ENCODE measurements at places on chromosomes 13 and 19.

GRCh38 chr13:23859455-23859854 is 29.7 kb downstream of the MIPEP start:
- DNase-seq = no peak

DNA sequence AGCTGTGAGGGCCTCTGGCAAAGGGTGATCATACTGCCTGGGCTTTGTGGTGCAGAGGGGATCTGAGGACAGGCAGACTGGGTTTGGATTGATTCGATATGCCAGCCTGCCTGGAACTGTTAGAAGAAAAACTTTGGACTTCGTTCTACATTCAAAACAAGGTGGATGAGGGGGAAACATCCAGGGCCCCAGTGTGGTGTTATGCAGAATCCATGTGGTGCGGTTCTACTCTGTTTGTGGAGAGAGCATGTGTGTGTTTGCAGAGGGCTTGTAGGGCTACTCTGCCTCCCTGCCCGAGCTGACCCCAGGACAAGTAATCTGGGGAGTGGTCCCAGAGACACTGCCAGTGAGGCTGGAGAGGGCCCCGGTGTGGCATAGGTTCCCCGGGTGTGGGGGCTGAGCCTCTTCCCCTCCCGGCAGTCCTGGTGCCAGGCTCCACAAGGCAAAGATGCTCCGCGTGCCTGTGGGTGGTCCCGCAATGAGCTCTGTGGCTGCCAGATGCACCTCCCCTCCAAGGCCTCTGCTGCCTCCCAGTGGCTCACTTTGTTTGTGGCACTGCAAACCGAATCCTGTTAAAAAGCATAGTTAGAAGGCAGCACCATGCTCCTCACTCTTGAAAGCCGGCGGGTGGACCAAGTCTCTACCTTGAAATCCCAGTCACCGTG is 22.3 kb upstream of the TFDP1 start:
- DNase-seq = peak; percentile 61

DNA sequence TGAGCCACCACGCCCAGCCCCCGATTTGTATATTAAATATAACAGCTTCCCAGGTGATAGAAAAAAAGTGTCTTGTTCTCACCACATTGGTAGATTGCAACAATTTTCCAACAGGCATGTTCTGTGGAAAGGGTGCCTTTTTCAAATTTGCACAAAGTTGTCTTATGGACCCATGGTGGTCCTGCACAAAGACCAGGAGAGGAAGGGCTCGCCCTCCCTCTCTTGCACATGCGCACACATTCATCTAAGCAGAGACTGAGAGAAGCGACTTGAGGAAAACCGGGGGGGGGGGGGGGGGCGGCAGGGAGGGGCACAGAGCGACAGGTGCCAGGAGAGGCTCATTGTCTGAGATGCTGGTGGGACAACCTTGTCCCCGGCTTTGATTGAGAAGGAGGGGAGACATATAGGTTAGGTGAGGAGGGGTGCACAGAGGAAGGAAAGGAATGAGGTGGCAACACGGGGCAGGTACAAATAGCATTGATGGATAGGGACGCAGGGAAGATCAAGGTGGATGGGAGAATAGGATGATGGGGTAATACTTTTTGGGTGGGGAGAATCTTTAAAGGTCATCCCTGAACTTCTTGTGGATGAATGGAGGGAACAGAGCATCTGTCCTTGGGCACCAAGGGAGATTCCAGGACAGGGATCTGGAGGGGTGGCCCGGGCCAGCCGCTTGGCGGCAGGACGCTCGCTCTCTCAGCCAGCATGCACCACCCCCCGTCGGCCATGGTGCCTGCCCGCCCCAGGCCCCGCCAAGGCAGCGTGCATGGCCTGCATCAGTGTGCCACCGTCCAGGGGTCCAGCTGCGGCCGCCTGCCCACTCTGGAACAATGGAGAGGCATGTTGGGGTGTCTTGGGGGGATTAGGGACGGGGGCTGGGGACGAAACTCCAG is 76.0 kb downstream of the IER2 start:
- no peak for DNase-seq

GRCh38 chr13:97757807-97758206 is 195.7 kb upstream of the IPO5 start:
- no peak for DNase-seq

- DNase-seq = peak; percentile 94
Measured at GRCh38 chr13:35768073-35768472, 291.6 kb upstream of the MAB21L1 start.

DNA sequence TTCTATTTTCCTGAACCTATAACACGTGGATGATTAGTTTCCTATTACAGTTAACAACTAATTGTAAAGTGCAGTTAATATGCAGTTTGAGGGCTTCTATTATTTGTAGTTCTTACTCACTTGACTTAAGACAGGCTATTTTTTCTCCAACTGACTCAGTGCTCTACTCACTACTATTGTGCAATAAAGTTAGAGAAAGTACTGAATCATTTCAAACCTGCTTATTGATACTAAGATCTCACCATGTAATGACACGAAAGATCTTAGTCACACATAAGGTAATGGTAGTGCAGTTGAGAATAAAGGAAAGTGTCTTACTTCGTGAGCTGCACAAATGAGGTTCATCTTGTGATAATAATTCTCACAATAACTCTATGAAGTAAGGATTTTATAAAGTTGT is 22.8 kb upstream of the ITM2B start:
- no peak for DNase-seq

DNA sequence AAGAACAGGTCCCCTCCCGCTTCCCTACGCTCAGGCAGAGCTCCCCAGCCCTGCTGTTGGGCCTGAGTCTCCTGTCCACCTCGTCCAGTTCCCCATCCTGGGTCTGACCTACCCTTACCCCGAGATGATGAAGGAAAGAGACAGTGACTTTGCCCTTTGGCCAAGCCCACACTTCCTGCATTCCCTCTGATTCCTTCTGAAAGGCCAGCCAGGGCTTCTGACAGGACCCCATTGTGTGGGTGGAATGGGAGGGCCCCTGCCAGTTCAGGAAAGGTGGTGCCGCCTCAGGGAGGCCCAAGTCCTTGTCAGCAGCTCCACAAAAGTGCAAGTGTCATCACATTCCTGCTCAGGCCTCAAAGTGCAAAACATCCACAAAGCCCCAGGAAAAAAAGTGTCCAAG is 177.8 kb downstream of the PAN3 start:
- DNase-seq = no peak

DNA sequence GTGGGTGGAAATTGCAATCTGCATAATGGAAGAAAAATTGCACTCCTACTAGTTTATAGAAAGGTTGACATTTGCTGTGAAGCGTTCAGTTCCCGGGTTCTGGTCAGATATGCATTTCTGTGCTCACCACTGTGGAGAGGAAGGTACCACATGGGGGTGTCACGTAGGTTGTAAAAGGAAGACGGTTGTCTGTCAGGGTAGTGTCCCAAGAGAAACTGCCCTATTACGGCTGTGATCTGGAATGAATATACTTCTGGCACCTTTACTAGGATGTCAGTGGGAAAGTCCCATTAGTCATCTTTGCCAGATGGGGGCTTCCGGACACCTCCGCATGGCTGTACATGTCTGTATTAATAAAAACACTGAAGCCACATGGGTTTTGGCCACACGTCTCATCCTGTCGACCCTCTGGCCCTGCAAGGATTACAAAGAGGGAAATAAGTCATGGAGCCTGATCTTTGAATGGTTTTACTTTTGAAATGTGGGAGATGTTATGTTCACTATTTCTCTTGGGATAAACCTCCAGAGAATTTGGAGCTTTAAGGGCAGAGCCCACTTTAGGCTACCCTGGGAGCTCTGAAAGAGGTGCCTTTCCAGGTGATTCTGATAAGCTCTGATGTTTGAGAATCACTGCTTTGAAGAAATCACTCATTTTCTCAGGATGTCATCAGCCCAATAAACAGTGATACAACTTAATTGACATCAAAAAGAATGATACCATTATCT is 133.9 kb downstream of the AKAP11 start:
- no peak for DNase-seq

GRCh38 chr13:100658363-100658762 is 16.2 kb downstream of the TMTC4 start:
- DNase-seq = no peak

DNA sequence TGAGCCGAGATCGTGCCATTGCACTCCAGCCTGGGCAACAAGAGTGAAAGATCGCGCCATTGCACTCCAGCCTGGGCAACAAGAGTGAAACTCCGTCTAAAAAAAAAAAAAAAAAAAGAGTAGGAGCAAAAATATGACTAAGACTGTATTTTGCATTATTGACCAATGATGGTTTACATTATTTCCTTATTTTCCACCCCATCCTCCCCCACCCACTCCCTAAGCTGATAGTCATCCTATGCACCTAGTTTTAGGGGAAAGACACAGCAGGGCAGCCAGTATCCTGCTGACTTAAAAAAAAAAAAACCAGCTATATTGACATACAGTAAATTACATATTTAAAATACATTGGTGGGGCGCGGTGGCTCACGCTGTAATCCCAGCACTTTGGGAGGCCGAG is 25.1 kb downstream of the VAV1 start:
- no peak for DNase-seq

DNA sequence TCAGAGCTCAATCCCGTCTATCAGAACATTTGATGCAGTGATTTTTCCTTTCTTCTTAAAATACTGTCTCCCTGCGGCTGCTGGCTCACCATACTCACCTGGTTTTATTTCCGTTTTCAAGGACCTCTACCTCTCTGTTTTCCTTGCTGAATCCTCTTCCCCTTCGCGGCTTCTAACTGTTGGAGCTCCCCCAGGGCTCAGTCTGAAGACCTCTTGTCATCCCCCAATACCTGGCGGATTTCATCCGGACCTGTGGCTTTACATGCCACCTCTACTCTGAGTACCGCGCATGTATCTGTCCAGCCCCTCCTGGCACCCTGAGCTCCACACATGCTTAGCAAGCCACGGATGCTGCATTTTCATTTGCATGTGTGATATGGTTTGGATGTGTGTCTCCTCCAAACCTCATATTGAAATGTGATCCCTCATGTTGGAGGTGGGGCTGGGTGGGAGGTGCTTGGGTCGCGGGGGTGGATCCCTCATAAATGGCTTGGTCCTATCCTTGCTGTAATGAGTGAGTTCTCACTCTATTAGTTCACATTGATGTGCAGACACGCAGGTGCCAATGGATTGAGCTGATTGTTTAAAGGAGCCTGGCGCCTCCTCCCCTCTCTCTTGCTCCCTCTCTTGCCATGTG is 106.2 kb upstream of the LSM14A start:
- DNase-seq = no peak

DNA sequence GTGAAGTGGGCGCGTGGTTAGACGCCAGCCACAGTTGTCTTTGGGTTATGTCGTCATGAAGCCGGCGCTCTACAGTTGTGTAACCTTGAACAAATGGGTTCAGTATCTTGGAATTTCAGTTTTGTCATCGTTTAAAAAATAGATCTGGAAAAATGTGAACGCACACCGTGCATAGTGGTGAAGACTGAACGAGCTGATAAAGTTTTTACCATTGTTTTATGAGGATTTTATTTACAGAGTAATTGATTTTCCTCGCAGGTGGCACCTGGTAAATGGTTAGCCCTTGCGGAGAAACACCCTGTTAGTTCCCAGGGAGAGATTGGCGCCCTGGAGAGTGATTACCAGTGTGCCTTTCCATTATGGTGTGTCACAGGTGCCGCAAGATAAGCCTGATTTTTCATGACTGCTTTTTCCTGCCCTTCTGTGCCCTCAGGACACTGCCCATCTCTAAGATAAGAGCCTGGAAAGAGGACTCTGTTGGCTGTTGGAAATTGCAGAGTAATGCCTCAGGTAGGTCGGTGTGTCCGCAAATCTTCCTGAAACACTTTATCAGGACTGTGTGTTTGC is 577 bp downstream of the ZNF181 start:
- DNase-seq = peak; percentile 54

GRCh38 chr13:42255886-42256285 is 16.1 kb upstream of the AKAP11 start:
- DNase-seq = peak; percentile 21

- no peak for DNase-seq
Measured at GRCh38 chr19:48053856-48054255, 10.0 kb upstream of the CABP5 start.

- DNase-seq = no peak
Measured at GRCh38 chr19:43776286-43776685, 4.5 kb downstream of the KCNN4 start.

- DNase-seq = no peak
Measured at GRCh38 chr19:13052447-13053175, 50.0 kb downstream of the LYL1 start.

DNA sequence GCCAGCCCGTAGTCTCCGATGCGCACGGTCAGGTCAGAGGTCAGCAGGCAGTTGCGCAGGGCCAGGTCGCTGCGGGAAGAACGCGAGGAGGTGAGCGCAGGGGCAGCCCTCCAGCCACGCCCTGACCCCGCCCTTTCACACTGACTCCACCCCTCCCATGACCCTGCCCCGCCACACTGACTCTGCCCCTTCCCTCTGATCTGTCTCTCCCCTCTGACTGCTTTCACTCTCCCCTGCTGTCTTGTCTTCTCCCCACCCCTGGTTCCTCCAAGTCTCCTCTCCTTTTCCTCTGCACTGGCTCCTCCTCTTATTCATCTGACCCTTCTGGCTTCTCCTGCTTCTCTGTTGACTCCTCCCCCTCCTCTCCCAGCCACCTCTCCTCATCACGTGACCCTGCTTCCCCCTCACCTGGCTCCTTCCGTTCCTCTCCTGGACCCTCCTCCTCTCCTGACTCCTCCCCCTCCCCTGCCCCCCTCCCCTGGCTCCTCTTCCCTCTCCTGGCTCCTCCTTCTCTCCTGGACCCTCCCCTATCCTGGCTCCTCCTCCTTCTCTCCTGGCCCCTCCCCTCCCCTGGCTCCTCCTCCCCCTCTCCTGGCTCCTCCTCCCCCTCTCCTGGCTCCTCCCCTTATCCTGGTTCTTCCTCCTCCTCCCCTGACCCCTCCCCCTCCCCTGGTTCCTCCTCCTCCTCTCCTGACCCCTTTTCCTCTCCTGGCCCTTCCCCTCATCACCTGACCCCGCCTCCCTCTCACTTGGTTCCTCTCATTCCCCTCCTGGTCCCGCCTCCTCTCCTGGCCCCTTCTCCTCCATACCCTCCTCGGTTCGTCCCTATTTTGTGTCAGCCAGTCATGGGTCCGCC is 9.9 kb downstream of the LMTK3 start:
- peak; percentile 94 for DNase-seq

DNA sequence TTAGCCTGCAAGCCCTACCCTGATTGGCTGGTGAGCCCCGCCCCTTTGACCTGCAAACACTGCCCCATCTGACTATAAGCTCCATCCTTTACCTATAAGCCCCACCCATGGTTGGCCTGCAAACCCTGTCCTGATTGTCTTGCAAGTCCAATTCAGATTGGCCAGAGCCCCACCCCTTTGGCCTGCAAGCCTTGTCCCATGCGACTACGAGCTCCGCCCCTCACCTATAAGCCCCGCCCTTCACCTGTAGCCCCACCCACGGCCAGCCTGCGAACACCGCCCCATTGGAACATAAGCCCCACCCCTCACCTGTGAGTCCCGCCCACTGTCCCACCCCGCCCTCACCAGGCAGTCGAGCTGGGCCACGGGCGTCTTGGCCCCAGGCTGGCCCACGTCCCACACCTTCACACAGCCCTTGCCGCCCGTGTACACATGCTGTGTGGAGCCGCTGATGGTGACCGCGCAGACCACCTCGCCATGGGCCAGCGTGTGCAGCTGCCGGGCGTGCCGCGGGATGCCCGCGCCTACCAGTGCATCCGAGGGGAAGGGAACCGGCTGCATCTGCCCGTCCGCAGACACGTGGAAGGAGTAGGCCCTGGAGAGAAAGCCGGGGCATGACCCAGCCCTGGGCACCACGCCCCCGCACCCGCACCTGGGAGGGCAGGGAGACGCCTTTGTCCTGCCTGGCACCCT is 22.9 kb downstream of the TLE2 start:
- no peak for DNase-seq

Data from NCI-H1105 treated with DMSO at 0.1 percent for 48 hours (cell line).